ENCODE measurements at places on chromosomes 2 and 18.

DNA sequence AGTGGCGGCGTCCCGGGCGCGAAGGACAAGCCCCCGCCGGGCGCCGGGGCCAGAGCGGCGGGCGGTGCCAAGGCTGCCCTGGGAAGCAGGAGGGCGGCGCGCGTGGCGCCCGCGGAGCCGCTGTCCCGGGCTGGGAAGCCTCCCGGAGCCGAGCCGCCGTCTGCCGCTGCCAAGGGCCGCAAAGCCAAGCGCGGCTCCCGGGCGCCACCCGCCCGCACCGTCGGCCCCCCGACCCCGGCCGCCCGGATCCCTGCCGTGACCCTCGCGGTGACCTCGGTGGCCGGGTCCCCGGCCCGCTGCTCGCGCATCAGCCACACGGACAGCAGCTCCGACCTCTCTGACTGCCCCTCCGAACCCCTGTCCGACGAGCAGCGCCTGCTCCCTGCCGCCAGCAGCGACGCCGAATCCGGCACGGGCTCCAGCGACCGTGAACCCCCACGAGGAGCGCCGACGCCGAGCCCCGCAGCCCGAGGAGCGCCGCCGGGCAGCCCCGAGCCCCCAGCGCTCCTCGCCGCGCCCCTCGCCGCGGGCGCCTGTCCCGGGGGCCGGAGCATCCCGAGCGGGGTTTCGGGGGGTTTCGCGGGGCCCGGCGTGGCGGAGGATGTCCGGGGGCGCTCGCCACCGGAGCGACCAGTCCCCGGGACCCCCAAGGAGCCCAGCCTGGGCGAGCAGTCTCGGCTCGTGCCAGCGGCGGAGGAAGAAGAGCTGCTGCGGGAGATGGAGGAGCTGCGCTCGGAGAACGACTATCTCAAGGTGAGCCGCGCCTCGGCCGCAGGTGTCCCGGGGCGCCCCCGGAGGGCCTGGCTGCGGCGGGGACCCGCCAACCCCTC, 820 bp downstream of the MTCL1 start:
- DNase-seq, result no peak

GRCh38 chr2:71965530-71965929, 182.1 kb downstream of the CYP26B1 start:
- no peak for DNase-seq

DNA sequence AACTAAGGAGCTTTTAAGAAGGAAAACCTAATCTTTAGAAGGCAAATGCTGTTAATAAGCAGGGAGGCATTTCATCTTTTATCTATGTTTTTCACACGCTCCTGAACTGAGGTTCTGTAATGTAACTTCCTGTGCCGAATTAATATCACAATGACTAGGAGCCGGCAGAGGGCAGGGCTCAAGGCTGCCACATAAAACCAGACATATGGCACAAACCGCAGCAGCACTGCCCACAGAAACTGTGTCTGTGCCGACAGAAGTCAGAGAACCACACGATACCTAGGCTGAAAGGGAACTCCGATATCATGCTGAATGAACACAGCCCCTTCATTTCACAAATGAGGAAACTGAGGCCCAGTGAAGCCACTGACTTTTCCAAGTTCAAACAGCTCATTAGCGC, 112.1 kb downstream of the EIPR1 start:
- DNase-seq, result no peak

DNA sequence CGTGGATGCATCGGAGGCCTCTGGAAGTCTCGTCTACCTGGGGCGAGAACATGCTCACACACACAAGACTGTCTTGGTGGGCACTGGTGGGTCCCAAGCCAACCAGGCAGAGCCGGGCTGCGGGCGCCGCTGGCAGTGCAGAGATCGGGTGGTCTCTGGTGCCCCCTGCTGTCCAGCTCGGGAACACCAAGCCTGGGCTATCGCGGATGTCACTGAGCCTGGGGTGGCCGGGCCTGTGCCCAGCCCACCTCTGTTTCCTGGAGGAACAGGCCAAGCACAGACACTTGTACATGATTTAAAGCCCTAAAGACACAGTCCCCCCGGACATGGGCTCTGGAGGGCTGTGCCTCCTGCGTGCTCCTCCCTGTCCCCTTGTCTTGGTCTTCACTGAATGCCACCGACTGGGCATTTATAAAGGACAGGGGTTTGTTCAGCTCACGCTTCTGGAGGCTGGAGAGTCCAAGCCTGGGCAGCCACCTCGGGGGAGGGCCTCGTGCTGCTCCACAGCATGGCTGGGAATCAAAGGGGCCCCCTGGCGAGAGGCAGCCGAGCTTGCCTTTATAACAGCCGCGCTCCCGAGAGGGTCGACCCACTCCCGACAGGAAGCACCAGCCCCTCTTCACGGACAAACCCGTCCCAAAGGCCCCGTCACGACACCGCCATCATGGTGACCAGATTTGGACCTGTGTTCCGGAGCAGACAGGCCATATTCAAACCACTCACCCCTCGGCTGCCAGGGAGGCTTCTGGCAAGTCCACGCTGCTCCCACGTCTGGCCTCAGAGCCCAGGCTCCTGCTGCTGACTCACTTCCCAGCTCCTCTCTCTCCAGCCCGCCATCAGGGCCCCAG, 3.6 kb upstream of the OTOS start:
- peak; percentile 31 for DNase-seq

DNA sequence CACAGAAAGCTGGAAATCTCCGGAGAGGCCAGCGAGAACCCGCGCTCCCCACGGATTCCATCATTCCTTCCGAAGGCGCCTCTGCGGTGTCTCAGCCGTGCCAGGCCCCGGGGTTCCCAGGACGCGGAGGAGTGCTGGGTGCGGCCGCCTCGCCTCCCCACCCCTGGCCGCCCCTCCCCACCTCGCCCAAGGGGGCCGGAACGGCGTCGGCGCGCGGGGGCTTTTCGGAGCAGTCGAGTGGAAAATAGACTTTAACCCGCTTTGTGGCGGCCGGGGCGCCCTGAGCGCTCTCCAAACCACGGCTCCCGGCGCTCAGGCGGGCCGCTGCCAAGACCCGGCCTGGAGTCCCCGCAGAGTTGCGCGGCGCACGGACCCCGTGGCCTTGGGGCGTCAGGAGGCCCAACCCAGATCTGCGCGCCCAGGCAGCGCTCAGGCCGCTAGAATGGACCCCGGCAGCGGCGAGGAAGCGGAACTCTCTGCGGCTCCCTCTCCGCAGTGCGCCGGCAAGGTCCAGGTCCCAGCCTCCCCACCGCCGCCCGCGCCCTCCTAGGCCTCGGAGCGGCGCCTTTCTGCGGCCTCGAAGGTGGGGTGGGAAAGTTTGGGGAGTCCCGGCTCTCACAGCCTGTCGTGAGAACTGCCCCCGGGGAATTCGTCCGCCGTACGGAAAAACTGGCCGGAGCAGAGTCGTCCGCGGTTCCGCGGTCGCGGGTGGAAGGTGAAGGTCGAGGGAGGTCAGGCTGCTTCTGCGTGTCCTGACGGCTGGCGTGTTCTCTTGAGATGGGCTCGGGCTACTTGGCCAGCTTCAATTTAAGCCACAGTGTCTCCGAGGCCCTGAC, 1.2 kb upstream of the EMX1 start:
- DNase-seq, result no peak

Data from fibroblast of gingiva (primary cell).